ENCODE measurements at places on chromosomes 2 and 18.
A peak's percentile ranks its signal among the peaks of the same experiment; 100 is the strongest.

DNA sequence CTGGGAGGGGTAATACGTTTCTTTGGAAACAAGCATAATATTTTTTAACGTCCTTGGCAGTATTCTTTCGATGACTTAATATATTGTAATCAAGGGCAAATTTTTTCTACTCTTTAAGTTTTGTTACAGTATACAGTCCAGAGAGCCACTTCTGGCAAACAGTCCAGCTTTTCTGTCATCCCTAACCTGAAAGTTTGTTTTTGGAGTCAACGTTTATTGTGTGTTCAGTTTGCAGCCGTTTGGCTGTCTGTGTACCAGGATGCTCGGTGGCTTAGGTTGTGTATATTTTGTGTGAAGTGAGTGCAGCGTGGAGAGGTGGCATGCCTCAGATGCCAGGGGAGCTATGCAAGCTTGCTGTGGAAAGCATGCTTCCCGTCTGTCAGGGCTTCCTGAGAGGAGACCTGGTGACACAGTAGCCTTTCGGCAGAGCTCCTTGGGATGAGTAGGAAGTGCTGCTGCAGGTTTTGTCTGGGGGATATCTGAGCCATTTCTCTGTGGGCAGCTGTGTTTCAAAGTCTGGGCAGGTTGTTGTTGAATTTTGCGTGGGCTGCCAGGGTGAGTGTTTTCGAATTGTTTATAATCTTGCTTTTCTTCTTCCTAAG lies 14.7 kb downstream of the MAP3K20 start:
- DNase-seq, result no peak

GRCh38 chr2:150041722-150042425 lies 445.6 kb downstream of the RND3 start:
- no peak for DNase-seq

GRCh38 chr2:241929551-241930490 lies 60.3 kb downstream of the RTP5 start:
- no peak for DNase-seq

- no peak for DNase-seq
These were observed 52.3 kb upstream of the VWC2L start for GRCh38 chr2:214358506-214358905.

- no peak for DNase-seq
These were observed 339.8 kb upstream of the TCF4 start for GRCh38 chr18:55927831-55928230.

GRCh38 chr2:7627583-7627982 lies 710.4 kb downstream of the RNF144A start:
- no peak for DNase-seq

DNA sequence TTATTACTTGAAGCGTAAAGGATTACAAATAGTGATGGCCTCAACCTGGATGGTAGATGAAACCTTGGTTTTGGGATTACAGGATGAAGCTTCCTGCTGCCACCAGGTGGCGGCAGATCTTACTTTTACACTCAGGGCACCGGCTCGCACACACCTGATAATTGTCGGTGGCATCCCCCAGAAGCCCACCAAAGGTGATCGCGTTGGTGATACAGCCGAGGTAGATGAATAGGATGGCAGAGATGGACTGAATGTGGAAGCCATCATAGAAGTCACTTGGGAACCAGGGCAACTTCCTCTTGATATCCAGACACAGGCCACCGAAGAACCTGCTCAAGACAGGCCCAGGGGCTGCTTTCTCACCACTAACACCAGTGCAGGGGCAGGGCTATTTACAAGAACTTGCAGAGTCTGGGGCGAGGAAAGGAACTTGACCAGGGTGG lies 51.8 kb downstream of the MTHFD2 start:
- peak; percentile 35 for DNase-seq

- DNase-seq, result no peak
These were observed 405 bp downstream of the PPP3R1 start for GRCh38 chr2:68251855-68252399.

DNA sequence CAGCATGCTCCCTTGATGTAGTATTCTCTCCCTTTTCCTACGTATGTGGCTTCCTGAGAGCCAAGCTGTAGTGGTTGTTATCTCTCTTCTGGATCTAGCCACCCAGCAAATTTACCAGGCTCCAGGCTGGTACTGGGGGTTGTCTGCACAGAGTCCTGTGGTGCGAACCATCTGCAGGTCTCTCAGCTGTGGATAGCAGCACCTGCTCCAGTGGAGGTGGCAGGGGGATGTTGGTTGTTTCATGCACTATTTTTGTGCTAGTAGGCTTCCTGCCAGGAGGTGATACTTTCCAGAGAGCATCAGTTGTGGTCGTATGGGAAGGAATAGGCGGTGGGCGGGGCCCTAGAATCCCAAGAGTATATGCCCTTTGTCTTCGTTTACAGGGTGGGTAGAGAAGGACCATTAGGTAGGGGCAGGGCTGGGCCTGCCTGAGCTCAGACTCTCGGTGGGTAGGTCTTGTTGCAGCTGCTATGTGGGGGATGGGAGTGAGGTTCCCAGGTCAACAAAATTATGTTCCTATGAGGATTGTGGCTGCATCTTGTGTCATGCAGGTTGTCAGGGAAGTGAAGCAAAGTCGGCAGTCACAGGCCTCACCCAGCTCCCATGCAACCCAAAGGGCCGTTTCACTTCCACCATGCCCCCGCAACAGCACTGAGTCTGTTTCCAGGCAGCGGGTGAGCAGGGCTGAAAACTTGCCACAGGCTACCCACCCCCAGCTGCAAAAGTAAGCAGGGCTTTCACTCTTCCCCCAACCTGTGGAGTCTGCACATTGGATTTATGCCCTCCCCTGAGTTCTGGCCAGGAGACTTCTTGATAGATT lies 1139.5 kb downstream of the BCL11A start:
- DNase-seq, result no peak

DNA sequence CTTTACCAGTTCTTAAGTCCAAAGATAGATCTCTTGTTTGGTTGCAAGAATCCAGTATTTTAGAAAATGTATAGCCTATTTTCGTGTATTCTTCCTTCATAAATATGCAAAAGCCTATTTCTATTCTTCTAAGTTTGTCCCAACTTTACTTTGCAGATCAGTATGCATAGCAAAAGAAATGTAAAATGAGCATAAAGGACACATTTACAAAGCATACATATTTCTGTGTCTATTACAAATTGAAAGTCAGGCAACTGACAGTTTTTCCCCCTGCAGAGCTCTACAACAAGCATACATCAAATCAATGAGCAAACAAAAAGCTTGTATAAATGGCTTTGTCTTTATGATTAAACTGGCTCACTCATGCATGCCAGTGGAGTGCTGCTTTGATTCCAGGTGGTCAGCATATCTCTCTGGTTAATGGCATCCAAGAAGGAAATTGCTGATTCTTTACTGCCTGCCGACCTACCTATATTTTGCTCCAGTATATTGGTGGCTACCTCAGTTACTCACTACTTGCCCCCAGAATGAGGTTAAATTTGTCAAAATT lies 10.0 kb upstream of the VPS54 start:
- DNase-seq, result no peak

- no peak for DNase-seq
These were observed 2.5 kb downstream of the HPCAL1 start for GRCh38 chr2:10305254-10305635.

DNA sequence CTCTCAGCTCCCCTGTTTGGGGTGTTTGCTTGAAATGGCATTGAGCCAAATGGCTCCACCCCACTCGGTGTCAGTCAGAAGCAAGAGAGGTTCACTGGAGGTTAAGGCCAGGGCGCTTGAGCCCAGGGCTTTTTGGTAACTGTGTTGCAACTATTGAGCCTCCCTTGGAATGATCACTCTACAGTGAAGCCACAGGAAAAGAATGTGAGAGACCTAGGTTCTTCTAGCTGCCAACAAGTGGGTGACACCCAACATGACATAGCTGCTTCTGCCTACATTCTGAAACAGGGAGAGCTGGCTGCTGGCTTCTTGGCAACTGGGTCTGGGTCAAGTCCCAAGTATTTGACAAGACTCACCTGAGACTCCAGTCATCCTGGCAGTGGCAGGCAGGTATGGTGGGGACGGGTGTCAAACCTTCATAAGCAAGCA lies 7.1 kb upstream of the GRHL1 start:
- DNase-seq, result no peak

DNA sequence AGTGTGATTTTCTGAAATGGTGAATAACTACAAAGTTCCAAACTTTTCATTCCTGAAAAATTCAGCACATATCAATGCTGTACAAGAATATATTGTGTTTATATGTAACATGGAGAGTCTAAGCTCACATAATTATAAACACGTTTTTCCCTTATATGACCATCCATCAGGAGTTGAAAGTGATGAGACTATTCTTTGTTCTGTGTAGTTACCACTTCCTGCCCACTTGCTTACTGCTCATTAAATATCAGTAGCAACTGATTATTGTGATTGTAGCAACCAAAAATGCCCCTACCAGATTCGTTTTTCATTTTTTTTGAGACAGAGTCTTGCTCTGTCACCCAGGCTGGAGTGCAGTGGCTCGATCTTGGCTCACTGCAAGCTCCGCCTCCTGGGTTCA lies 30.8 kb downstream of the OTX1 start:
- DNase-seq, result no peak

DNA sequence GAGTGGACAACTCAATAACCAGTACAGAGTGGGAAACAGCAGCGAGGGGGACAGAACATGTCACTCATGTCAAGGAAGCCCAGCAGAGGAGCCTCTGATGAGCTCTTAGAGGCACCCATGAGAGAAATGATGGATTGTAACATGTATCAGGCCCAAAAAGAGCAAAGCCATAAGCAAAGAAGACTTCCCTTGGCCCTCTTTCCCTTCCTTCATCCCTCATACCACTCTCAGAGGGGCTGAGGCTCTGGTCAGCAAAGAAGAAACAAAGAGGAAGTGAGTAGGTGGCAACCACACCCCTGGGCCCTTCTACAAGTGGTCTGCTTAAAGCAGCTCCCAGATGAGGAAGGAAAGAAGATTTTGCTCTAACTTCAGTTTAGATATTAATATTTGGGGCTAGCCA lies 112.8 kb downstream of the CDC42EP3 start:
- DNase-seq, result no peak

DNA sequence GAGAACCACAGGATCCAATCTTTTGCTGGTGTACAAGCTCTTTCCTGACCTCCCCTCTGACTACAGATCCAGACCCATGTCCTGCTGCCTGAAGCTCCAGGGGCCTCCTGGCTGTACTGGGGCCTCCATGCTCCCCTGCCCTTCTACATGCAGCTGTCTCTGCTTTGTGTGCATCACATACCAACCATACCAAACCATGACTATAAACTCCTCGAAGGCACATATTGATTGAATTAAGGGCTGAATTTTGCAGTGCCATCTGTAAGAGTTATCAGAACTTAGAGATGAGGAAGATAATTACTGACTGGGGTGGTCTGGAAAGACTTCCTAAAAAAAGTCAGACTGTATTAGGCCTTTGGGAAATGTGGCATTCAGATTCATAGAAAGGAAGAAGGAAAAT lies 139.9 kb upstream of the CXCR4 start:
- DNase-seq, result no peak

GRCh38 chr2:23073671-23074070 lies 311.3 kb upstream of the KLHL29 start:
- DNase-seq, result no peak

GRCh38 chr2:29807082-29807481 lies 114.3 kb downstream of the ALK start:
- DNase-seq, result no peak

GRCh38 chr2:235557903-235558302 lies 64.1 kb downstream of the AGAP1 start:
- DNase-seq, result no peak

- DNase-seq, result no peak
These were observed 11.9 kb upstream of the ACTR3 start for GRCh38 chr2:113877711-113878598.

GRCh38 chr2:144137705-144138428 lies 382.1 kb downstream of the ZEB2 start:
- no peak for DNase-seq

DNA sequence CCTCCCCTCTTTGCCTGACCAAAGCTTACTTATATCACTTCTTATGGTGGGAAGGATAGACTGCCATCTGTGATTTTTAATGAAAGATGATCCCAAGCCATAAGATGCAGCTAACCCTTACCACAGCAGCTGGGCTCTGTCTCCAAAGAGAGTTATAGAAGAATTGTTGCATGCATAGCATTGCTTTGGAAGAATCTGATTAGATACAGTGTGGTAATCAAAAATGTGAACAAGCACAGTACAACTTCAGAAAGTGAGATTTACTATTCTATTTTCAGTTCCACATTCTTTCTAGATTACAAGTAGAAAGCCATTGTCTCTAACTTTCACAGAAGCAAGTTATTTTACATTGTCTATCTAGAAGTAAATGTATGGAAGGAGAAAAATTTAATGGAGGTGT lies 129.0 kb upstream of the ACVR2A start:
- DNase-seq, result no peak

DNA sequence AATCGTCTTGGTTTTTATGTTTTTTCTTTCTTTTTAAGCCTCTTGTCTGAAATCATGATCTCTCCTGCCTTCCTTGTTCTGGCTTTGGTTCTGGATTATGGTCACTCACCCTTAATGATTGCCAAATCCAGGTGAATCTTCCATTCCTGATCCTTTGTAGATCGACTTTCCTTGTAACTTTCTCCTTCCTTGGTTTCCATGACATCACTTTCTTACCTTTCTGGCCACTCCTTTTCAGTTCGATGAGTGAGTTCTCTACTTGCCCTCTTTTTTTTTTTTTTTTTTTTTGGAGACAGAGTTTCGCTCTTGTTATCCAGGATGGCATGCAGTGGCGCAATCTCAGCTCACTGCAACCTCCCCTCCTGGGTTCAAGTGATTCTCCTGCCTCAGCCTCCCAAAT lies 139.1 kb upstream of the LTBP1 start:
- DNase-seq, result no peak

GRCh38 chr18:50399582-50399981 lies 24.7 kb downstream of the SKA1 start:
- no peak for DNase-seq

GRCh38 chr2:164560181-164560792 lies 61.0 kb downstream of the GRB14 start:
- DNase-seq, result no peak

- no peak for DNase-seq
These were observed 496.1 kb upstream of the MYT1L start for GRCh38 chr2:2827046-2827636.

- no peak for DNase-seq
These were observed 178.8 kb downstream of the ANAPC1 start for GRCh38 chr2:111705239-111705638.

GRCh38 chr2:239225871-239226561 lies 174.8 kb downstream of the HDAC4 start:
- no peak for DNase-seq

GRCh38 chr2:70789304-70790135 lies 923 bp downstream of the FIGLA start:
- no peak for DNase-seq

GRCh38 chr18:39523281-39523680 lies 1957.7 kb upstream of the CELF4 start:
- DNase-seq, result no peak

Measured in stimulated activated CD4-positive, alpha-beta T cell treated with anti-CD3 and anti-CD28 coated beads, Interleukin-1b, Interleukin-23, amount 100 ng/mL, for 1 hour (primary cell).